ENCODE measurements at places on chromosomes 12 and 14.

GRCh38 chr12:102611995-102612394 is 131.6 kb upstream of the IGF1 start:
- DNase-seq, result no peak

- no peak for DNase-seq
Observed at GRCh38 chr12:64943686-64944085, 119.2 kb downstream of the TBC1D30 start.

- no peak for DNase-seq
Observed at GRCh38 chr12:31560516-31560915, 30.4 kb downstream of the DENND5B start.

- no peak for DNase-seq
Observed at GRCh38 chr12:110065540-110065939, 17.2 kb upstream of the C12orf76 start.

DNA sequence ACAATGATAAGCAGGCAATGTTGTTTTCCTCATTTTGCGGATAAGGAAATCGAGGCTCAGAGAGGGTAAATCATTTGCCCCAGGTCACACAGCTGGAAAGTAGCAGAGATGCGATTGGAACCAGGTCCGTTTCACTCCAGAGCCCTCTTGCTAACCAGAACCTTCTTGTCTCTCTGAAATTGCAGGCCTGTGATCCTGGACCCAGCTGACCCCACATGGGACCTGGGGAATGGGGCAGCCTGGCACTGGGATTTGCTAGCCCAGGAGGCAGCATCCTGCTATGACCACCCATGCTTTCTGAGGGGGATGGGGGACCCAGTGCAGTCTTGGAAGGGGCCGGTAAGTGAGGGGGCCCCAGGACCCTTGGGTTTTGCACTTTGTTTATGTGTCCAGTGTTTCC is 9.5 kb downstream of the OAS3 start:
- DNase-seq, result no peak

- DNase-seq, result peak; percentile 19
Observed at GRCh38 chr14:90087433-90087832, 25.6 kb downstream of the KCNK13 start.
